Muscle of back (tissue), 13 donors: ENCODE measurements at places on chromosomes 16 and 17.

DNA sequence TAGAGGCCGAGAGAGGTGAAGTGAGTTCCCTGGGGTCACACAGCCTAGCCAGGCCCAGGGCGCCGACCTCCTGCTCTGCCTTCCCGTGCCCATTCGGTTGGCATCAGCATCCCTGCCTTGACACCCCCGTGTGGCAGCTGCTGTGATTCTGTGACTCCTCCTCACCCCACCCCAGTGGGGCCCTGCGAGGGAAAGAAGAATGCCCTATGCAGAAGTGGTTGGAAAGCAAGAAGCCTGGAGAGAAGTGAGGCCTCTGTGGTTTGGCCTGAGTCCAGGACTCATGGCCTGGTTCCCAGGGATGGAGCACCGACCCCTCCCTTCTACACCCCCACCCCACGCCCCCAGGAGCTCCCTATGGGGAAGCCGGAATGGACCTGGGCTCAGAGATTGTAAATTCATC is 296.2 kb downstream of the SEC14L1 start:
- DNase-seq = peak; percentile 91

GRCh38 chr17:34386697-34387550 is 23.9 kb upstream of the CCL1 start:
- DNase-seq = no peak

- DNase-seq = no peak
Observed at GRCh38 chr17:46001390-46002310, 2.6 kb downstream of the STH start.

GRCh38 chr17:36506831-36507230 is 20.4 kb downstream of the ZNHIT3 start:
- DNase-seq = no peak

DNA sequence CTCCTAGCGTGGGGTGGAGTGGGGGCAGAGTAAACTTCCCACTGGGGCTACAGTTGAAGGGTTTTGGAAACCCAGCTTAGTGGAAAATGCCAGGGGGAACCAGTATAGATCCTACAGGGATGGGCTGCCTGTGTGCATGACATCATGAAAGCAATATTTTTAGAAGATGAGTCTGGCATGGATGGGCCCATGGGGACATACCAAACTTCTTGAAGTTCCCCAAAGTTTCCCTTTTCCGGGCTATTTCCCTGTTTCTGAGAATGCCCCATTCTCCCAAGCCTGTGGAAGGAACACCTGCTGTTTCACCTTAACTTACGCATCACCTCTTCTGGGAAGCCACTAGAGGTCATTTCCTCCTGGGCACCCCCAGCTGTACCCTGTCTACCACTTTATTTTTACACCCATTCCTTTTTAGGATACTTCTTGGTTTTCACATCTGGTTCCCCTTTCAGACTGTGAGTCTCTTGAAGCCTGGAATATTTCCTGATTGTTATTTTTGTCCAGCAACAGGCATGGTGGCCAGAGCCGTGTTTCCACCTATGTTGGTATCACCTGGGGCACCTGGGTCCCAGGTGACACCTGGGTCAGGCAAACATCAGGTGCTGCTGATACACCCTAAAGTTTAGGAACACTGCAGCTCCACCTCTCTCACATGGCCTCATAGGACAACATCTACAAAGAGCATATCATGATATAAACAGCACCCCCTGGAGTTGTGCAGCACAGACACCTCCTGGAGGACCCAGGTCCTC is 9.8 kb downstream of the SOCS3 start:
- no peak for DNase-seq

- no peak for DNase-seq
Observed at GRCh38 chr16:58500430-58501241, 693 bp downstream of the NDRG4 start.

DNA sequence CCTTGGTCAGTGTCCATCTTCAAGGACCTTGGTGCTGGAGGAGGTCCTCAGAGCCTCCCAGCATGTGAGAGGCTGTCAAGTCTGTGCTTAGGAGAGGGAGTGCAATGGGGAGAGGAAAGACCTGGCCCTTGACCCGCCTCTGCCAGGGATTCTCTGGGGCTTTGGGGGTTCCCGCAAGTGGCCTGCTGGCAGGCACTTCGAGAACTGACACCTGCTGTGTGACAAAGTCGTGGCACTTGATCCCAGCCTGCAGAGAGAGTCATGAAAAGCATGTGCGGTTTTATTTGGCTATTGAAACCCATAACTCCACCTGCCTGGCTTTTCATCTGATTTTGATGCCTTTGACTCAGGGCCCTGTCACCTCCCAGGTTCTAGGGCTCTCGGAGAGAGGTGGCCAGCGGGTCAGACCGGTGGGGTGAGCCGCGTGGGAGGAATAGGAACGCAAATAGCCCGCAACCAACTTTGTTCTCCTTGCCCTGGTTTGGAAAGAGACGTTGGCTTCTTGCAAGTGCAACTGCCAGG is 42.8 kb upstream of the GSE1 start:
- no peak for DNase-seq

- DNase-seq = no peak
Observed at GRCh38 chr16:17396762-17397498, 73.8 kb downstream of the XYLT1 start.

GRCh38 chr16:58366247-58367031 is 25.8 kb upstream of the GINS3 start:
- DNase-seq = peak; percentile 16

- no peak for DNase-seq
Observed at GRCh38 chr17:75987041-75987440, 8.0 kb downstream of the TEN1 start.

DNA sequence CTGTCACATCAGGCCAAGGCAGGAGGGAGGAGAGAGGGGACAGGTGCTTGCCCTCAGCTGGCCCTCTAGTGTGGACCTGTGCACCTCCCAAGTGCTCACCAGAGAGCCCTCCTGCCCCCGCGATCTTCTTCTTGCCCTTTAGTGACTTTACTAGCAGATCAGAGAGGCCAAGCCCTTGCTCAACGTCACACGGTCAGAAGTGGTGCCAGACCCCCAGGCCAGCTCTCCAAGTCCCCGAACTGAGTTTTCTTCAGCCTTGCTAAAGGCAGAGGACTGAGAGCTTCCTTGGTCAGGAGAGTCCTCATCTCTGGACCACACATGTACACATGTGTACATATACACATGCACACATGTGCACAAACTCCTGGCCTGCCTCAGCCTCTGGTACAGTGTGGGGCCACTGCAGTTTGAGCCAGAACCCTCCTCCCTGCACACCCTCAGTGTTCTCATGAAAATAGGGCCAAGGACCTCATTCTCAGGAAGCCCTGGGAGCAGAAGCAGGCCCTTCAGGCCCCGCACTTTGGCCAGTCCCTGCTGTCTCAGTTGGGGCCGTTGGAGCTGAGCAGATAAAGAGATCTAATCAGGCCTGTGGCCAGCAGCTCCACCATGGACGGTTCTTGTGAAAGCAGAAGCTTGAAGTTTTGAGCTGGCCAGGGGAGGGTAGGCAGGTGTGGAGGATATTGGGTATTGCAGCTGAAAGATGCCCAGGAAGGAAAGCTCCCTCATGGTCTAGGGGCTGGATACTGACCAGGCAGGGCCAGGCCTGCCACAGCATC is 7.4 kb upstream of the EPX start:
- DNase-seq = no peak

- no peak for DNase-seq
Observed at GRCh38 chr17:40606548-40607353, 40.9 kb downstream of the SMARCE1 start.

DNA sequence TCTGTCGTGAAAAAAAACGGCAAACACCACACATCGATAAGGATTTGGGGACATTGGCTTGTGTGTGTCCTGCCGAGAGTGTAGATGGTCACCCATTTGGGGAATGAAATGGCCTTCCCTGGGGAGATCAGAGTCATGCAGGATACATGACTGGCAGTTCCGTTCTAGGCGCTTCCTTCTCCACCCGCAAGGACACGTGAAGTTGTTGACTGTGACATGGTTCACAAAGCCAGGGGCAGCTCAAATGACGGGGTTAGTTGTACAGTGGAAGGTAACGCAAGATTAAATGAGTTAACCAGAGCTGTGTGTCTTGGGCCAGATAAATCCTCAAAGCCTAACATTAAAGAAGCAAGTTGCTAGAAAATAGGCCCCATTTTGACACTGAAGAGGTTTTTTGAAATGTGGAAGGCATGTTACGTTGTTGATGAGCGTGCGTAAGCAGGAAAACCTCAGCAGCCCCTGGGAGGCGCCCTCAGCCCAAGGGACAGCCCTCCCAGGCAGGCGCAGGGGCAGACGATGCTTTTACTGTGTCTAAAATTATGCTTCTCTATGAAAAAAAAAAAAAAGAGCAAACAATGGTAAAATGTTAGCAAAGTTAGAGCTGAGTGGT is 35.9 kb upstream of the CHMP6 start:
- DNase-seq = no peak

DNA sequence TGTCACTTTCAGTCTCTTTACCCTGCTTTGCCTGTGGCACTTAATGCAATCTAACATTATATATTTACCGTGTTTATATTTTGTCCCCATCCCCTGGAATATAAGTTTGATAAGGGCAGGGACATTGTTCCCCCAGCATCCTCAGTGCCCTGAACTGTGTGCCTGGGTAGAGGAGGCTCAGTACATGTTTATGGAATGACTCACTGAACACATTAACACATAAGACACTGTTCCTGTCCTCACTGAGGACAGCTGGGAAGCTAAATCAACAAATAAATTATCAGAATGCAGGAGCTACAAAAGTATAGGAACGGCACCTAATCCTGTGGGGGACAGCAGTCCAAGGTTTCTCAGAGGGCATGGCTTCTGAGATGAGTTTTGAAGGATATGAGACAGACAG is 27.8 kb downstream of the GRIN2A start:
- DNase-seq = no peak

DNA sequence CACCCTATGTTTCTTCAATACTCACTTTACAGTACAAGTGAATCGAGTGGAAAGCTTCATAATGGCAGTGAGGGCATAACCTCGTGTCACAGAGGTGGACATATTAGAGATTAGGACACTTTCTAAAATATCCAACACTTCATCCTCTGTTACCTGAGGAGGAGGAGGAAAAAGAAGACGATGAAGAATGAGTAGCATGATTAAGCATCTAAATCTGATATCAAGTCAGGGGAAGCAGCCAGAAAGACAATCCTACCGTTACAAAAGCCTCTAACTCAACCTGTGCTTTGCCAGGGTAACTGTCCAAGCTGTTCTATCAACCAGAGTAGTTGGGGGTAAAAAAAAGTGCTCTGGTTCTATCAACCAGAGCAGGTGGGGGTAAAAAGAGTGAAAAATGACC is 23.7 kb upstream of the PHLPP2 start:
- no peak for DNase-seq

DNA sequence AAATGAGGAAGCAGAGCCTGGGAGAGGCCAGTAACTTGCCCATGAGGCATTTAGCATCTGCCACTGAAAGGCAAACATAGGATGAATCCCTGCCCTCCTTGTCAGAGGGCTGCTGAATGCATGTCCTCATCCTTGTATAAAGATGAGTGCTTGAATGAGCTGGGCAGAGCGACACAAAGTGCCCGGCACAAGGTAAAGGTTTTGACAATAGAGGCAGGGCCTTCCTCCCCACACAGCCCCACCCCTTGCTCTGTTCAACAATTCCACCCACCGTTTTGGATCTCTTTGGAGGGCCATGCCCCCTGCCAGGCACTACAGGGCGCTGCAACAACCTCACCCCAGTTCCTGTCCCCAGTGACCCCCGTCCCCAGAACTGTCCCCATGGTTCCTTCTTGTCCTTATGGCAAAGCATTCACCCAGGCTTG is 1.4 kb upstream of the KRT19 start:
- no peak for DNase-seq

GRCh38 chr17:77863814-77864161 is 94.7 kb upstream of the TNRC6C start:
- DNase-seq = peak; percentile 65

- DNase-seq = no peak
Observed at GRCh38 chr17:58997756-58998553, 108.7 kb downstream of the TRIM37 start.

- DNase-seq = peak; percentile 86
Observed at GRCh38 chr17:72539981-72540897, 419.4 kb downstream of the SOX9 start.

DNA sequence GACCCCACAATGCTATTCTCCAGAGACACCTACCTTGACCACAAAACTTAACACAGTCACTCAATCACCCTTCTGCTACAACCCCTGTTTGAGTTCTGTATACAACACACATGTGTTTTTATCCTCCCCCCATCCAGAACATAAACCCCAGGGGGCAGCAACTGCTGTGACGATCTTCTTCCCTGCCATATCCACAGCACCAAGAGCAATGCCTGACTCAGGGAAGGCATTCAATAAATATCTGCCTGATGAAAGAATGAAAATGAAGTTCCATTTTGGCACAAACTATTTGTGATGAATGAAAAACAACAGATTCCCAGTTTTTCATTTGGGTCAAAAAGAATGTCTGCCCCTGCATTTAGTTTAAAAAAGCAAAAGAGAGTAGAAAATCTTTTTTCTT is 27.0 kb downstream of the ASIC2 start:
- no peak for DNase-seq

DNA sequence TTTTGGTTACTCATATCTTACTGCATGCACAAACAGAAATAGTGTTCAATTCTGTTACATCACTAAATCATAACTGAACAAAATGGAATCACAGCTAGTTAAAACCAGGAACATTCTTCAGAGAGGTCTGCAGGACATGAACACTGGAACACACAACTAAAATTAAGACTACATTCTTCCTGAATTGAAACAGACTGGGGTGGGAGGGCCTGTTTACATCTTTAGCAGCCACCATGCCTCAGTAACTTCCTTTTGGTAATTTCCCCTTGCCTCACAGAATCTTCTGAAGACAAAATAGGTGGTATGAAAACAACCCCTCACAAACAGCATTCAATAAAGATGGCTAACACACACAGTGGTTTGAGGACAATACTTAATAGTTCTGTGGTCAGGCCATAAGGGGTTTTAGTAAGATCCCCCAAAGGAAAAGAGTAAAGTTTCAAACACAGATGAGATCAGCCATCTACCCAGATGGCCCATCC is 6.5 kb downstream of the MARF1 start:
- DNase-seq = no peak

GRCh38 chr17:4448197-4448980 is 14.6 kb downstream of the SPNS3 start:
- DNase-seq = no peak

DNA sequence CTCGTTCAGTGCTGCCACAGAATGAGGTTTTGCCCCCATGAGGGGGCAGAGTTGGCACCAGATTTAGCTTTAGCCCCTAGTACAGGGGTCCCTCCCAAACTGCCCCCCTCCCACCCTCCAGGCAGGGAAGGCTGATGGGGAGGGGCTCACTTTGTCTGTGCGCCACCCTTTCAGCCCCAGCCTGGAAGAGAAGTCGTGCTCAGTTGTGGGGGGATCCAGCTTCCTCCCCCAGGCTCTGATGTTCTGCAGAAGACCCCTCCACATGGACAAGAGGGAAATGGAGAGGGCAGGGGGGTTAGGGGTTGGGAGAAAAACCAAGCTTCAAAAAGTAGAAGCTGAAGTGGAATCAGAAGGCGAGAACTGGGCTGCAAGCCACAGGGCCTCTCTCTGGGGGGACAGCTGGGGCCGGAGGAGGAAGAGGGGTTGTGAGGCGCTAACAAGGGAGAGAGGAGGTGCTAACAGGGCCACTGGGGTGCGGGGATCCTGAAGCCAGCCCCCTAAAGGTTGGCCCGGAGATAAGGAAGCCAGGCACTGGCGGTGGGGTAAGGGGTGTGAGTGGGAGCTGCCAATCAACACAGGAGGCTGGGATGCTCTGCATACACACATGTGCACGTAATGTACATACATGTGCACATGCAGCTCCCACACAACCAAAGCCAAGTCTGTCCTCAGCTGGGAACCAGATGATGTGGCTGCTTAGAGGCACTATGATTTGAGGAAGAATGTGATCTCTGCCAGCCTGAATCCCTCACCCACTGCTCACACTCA is 7.0 kb upstream of the TMEM92 start:
- peak; percentile 66 for DNase-seq
